IPS-NIHi11 (cell line): ENCODE measurements at places on chromosomes 1 and 21.

DNA sequence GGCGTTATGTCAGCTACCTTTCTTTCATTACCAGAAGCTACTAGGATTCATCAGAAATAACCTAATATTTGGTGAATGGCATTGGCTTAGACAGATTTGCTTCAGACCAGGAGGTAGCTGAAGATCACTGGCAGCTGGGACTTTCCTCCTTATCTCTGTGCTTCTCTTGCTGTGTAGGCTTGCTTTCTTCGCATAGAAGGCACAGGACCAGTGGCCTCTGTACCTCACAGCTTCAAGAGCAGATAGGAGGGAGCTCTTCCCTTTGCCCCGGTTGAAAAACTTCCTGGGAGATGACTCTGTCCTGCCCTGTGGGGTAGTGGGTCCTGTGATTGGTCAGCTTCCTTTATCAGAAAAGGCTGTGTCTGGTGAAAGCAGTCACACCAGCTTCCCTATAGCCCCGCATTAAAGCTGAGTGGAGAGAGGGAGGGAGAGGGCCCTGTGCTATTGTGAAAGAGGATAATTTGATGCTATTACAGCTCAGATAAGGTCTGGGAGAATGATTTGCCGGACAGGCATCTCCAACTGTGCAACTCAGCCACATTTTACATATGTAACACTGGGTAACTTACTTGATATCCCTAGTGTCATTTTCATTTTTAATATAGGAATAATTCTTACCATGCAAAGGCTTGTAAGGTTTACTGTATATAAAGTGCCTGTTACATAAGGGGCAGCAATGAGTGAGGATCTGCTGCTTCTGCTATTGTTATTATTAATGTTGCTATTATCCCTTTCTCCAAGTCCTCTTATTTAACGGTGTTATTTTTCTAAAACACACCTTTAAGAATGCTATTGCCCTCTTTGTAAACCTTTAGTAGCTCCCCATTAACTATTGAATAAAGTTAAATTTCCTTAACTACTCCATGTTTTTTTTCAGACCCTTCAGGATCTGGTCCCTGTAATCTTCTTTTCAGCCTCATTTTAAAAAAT lies 31.6 kb downstream of the OSBPL9 start:
- DNase-seq: peak; percentile 31

GRCh38 chr1:160768295-160768657 lies 27.7 kb upstream of the LY9 start:
- DNase-seq: peak; percentile 36

DNA sequence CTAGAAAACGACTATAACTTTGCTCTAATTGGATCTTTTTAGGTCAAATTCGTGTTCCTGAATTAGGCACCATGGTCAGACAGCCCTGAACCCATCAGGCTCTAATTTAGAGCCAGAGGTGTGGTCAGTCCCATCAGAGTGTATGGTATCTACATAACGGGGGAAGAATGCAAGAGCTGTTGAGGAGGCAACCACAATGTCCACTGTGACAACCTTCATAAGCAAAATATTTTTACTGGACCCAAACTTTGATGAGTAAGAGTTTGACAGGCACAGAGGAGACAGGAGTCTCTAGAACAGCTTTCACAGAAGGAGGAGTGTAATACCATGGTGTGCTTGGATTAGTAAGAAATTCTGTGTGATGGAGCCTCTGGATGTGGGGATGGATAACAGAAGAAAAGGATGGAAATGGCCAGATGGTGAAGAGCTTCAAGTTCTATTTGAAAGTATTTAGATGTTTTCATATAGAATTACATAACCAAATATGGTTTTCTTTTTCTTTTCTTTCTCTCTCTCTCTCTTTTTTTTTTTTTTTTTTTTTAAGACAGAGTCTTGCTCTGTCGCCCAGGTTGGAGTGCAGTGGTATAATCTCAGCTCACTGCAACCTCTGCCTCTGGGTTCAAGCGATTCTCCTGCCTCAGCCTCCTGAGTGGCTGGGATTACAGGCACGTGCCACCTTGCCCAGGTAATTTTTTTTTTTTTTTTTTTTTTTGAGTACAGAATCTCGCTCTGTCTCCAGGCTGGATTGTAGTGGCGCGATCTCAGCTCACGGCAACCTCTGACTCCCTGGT lies 24.9 kb downstream of the UBE2U start:
- no peak for DNase-seq

GRCh38 chr1:39080831-39081270 lies 54.7 kb downstream of the NDUFS5 start:
- peak; percentile 88 for DNase-seq

DNA sequence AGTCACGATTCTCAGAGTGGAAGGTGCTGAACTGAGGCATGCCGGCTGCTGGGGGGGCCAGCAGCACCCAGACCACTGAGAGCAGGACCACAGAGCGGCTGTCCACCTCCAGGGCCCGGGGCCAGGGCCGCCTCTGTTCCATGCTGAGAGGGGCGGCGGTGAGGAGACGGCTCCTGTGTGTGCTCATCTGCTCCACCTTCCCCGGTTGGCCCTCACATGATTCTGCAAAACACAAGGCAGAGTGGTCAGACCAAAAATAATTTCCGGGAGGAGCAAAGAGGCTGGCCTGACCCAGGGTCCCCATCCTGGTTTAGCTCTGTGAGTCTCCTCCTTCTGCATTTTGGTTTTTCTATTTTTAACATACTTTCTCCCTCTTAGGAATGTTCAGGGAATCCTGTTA lies 26.4 kb downstream of the PLXNA2 start:
- no peak for DNase-seq

DNA sequence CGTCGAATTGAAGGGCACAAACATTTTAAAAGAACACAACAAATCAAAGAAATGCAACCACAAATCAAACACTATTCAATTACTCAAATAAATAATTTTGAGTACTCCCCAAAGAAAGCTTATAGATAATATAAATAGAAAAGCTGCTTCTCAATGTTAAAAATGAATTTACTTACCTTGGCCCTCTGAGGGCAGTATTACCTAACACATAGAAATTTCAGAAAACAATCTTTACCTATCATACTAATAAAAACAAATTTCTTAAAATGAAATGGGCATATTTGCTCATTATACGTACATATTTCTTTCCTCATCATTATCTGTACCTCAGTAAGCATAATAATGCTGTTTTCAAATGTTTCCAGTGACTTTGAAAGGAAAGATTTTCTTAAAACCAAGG lies 141.8 kb downstream of the AKT3 start:
- no peak for DNase-seq
